ENCODE measurements at places on chromosomes 1 and 21. TPM values are rescaled to one million over a fixed set of nuclear protein-coding genes. Genes with fewer than 3 reads are reported as not detected.
A peak's percentile ranks its signal among the peaks of the same experiment; 100 is the strongest.

Gene HORMAD1
- not detected for total RNA-seq

GRCh38 chr21:45386728-45387371, 18.1 kb upstream of the COL18A1 start:
- no peak overlapping the region for H3K4me3 ChIP-seq
- no peaks in the 10 kb centered on the region for H3K36me3 ChIP-seq
- DNase-seq = peak; percentile 46
- H3K4me1 ChIP-seq = peaks cover 6% of the 10 kb centered on the region
- H3K27me3 ChIP-seq = peaks cover 93% of the 10 kb centered on the region
- no peak overlapping the region for H3K27ac ChIP-seq

Gene LAMC1
- 0.60 TPM for total RNA-seq

- H3K36me3 ChIP-seq = 0 out of 3 replicates have a peak, but pooled peaks cover under 1% of the 10 kb centered on the region
- no peak overlapping the region for H3K4me3 ChIP-seq
- no peak for DNase-seq
These were observed 152.7 kb downstream of the PIK3R3 start for GRCh38 chr1:45979778-45980176.

DNA sequence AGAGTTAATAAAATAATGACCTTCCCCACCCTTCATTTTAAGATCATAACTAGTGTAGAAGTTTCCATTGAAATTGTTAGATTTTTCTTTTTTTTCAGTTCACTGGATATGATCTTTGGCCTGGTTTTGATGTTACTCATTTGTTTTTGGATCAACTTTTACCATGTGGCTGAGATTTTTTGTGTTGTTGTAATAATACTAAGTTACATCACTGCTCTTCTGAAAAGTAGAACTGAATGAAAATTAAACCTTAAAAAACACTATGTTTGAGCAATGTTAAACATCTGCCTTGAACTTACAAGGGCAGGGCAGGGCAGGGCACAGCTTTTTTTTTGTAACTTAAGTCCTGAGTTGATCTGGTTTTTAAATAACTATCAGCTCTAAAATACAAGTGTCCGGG, 204.8 kb upstream of the ADAMTS5 start:
- no peaks in the 10 kb centered on the region for H3K4me1 ChIP-seq
- no peak overlapping the region for H3K27ac ChIP-seq
- H3K27me3 ChIP-seq = no peaks in the 10 kb centered on the region
- DNase-seq = no peak
- no peak overlapping the region for H3K4me3 ChIP-seq

- H3K27me3 ChIP-seq = peaks cover 20% of the 10 kb centered on the region
- H3K36me3 ChIP-seq = no peaks in the 10 kb centered on the region
- no peak overlapping the region for H3K27ac ChIP-seq
- peaks cover 38% of the 10 kb centered on the region for H3K4me1 ChIP-seq
- DNase-seq = no peak
These were observed 19.2 kb upstream of the PEX10 start for GRCh38 chr1:2431518-2431917.

- DNase-seq = no peak
- H3K4me1 ChIP-seq = peaks cover 26% of the 10 kb centered on the region
- no peak overlapping the region for H3K4me3 ChIP-seq
These were observed 2.4 kb downstream of the CA14 start for GRCh38 chr1:150259758-150260669.

- H3K4me1 ChIP-seq = peaks cover 14% of the 10 kb centered on the region
- H3K27me3 ChIP-seq = no peaks in the 10 kb centered on the region
- DNase-seq = peak; percentile 34
- no peak overlapping the region for H3K27ac ChIP-seq
- H3K4me3 ChIP-seq = no peak overlapping the region
- peaks cover 29% of the 10 kb centered on the region for H3K36me3 ChIP-seq
These were observed 191.8 kb upstream of the TMEM51 start for GRCh38 chr1:14961661-14962267.

Gene KCNE2
- total RNA-seq = not detected

DNA sequence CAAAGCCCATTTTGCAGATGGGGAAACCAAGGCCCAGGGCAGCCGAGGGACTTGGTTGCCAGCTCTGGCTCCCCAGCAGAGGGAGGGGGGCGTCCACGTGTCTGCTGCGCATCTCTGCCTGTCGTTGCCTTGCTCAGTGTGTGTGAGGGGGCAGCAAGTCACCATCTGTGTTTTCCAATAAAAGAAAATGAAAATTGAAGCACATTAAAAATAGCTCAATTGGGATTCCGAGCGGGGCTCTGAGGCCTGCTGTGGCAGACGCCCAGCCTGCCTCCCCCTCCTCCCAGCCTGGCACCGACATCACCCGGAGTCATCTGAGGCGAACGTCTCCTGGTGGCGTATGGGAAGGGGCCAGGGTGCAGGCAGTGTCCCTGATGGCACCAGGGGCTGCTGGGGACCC, 51.2 kb downstream of the EPHB2 start:
- H3K27ac ChIP-seq = no peak overlapping the region
- H3K4me3 ChIP-seq = no peak overlapping the region
- H3K27me3 ChIP-seq = peaks cover 74% of the 10 kb centered on the region
- H3K36me3 ChIP-seq = no peaks in the 10 kb centered on the region

DNA sequence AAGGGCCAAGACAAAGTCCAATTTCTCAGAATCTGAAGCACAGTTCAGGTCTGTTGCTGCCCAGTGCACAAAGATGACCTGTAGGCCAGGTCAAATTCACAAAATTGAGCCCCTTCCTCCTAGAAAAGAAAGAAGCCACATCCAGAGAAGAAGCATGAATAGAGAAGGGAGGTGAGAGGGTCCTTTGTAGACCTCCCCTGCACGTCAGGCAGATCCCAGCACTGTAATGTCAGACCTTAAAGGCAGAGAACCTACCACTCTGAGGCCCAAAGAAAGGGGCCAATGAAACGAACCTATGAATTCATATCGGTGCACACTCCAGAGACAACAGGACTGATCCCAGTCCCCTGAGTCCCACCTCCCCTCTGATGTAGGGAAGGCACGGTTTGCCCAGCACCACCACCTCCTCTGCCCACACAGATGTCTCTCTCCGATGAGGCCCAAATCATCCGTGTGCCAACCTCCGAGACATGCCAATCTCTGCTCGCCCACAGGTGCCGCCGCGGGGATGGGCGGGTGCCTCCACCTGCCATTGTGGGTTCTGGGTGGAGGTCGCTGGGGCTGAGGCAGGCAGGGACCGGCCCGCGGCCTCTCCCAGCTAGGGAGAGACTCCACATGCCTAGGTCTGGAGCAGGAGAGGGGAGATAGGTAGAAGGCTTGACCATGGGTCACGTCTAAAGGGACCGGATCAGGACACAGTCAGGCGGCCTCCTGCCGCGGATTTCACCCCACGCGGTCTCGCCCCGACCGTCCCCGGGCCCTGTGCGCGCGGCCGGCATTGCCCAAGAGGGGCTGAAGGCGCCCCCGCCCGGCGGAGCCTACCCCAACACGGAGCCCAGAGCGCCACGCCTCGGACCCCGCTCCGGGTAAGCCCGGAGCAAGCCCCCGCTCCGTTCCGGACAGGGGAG, 42.1 kb downstream of the RRAGC start:
- H3K27me3 ChIP-seq = no peaks in the 10 kb centered on the region
- H3K4me3 ChIP-seq = no peak overlapping the region
- H3K4me1 ChIP-seq = peaks cover 30% of the 10 kb centered on the region
- H3K27ac ChIP-seq = peak overlapping the region; percentile 87

Gene RXFP4
- total RNA-seq = not detected

DNA sequence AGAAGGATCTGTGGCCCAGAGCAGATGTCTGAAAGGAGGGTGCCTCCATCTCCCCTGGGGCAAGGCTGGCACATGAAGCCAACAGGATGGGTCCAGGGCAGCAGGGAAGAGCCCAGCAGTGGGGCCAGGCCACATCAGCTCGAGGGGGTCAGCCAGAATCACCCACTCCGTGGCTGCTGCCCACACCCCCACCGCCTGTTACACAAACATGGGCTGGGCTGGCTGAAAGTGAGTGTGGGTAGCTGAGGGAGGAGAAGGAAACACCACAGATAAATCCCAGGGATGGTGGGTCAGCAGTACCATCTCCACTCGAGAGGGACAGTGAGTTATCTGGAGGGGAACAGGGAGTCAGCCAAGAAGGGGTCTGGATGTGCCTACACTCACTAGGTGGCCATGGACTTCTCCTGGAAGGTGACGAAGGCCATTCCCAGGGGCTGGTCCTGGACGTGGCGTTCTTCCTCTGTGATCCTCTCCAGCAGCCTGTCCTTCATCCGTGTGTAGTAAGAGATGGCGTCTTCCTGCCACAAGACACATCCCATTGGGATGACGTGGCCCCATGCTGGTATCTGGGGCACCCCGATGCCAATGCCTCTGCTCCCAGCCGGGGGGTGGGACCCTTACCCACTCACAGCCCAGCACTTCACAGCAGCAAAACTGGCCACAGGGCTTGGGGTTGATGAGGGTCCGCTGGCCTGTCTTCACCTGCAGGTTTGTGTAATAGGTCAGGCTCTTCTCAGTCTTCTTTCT, 20.2 kb downstream of the TMEM63A start:
- DNase-seq = no peak
- H3K36me3 ChIP-seq = peaks cover 88% of the 10 kb centered on the region
- no peak overlapping the region for H3K27ac ChIP-seq
- H3K4me1 ChIP-seq = no peaks in the 10 kb centered on the region

DNA sequence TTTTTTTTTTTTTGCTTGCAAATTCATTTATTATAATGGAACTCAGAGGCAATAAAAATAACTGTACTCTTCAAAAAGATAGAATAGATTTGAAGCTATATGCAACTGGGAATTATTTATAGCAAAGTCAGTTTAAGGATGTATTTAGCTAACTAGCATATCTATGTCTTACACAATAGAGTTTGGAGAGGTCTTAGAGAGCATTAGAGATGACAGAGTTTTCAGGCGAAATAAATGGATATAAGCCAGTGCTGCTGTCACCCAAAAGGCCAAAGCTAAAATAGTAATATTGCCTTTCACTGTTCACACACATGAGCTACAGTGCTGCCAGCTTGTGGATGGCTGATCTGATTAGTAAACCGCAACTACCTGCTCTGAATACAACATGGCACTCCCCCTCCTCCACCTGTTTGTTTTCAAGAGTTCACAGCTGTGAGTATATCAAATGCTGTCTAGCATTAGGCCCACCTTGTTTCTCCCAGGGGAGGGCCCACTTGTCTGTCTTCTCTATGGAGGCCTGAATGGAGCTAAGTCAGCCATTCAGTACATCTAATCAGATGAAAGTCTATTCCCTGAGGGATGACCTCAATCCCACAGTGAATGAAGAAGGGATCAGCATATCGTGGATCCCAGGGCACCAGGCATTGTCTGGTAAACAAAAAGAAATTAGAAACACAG, 25.2 kb upstream of the SSX2IP start:
- no peak overlapping the region for H3K27ac ChIP-seq
- H3K4me3 ChIP-seq = no peak overlapping the region
- H3K27me3 ChIP-seq = no peaks in the 10 kb centered on the region
- peak; percentile 23 for DNase-seq
- peaks cover 32% of the 10 kb centered on the region for H3K4me1 ChIP-seq

DNA sequence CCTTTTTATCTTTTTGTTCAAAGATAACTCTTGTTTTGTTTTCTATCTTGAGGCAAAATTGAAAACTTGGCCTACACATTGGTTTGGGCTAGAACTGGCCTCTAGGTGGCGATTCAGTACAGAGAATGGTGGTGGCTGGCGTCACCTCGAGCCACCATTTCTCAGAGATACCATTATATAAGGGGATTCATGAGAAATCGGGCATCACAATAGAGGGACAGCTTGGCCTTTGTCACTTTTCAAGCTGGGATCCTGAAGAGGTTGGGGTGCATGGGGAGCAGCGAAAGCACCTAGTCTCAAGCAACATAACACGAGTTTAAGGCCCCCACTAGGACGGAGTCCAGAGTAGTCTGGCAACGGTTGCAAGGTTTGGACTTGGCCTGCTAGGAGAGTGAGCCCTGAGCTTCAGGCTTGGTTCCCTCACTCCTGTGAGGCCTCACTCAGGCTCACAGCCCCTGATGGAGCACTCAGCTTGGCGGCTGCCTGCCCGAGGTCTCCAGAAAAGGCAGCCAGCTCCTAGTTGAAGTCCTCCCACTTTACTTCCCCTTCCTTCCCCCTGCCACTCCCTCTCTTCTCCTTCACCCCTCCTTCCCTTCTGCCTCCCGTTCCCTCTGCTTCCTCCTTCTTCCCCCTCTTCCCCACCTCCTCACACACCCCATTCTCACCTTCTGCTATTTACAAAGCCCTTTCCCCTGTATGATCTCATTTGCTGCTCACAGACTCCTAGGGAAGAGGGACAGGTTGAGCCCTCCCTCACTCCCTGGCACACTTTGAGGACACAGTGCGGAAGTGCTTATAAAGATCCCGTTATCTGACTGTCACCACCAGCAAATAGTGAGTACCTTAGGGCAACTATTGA, 67.8 kb downstream of the LRIG2 start:
- no peak overlapping the region for H3K4me3 ChIP-seq
- H3K27me3 ChIP-seq = no peaks in the 10 kb centered on the region
- H3K4me1 ChIP-seq = peaks cover 37% of the 10 kb centered on the region
- DNase-seq = peak; percentile 88
- H3K27ac ChIP-seq = peak overlapping the region; percentile 73

- DNase-seq = no peak
- no peaks in the 10 kb centered on the region for H3K36me3 ChIP-seq
- no peaks in the 10 kb centered on the region for H3K4me1 ChIP-seq
- no peak overlapping the region for H3K27ac ChIP-seq
- no peaks in the 10 kb centered on the region for H3K27me3 ChIP-seq
- H3K4me3 ChIP-seq = no peak overlapping the region
These were observed 59.0 kb upstream of the ST6GALNAC3 start for GRCh38 chr1:76015478-76016103.

GRCh38 chr1:242005866-242006535, 7.1 kb upstream of the MAP1LC3C start:
- no peak for DNase-seq
- H3K27ac ChIP-seq = no peak overlapping the region
- no peak overlapping the region for H3K4me3 ChIP-seq

DNA sequence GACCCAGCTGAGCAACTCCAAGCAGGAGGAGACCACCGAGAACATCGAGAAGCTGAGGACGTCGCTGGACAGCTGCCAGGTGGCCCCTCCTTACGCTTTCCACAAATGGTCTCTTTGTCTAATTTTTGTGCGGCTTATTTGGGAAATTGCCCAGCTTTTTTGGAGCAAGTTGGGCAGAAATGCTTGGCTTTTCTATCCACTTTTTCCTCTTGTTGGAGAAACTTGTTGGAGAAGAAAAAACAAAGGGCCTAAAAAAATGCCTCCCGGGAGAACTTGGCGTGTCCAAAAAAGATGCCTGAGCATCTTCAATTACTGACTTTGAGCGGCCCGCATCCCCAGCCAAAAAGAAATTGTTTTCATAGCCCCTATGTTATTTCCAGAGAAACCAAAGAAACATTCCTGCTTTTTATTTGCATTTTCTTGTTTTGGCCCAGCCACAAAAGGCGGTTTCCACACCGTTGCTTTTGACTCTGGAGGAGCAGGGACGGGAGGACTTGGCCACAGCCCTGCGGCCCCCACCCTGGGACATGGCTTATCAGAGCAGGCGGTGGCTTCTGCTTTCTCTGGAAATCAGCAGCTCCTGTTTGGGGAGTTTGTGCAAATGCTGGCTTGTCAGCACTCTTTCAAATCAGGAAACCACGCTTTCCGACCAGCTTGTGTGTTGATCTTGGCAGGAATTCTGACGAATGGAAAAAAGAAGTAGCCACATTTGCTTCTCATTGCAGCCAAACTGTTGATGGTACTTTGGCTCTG, 81.2 kb upstream of the EFHD2 start:
- peaks cover 32% of the 10 kb centered on the region for H3K4me1 ChIP-seq
- H3K27me3 ChIP-seq = peaks cover 5% of the 10 kb centered on the region
- no peaks in the 10 kb centered on the region for H3K36me3 ChIP-seq
- peak overlapping the region; percentile 43 for H3K27ac ChIP-seq

Gene SLC25A34
- total RNA-seq = 0.13 TPM

- no peak overlapping the region for H3K4me3 ChIP-seq
- no peak overlapping the region for H3K27ac ChIP-seq
- H3K27me3 ChIP-seq = peaks cover 54% of the 10 kb centered on the region
- DNase-seq = no peak
These were observed 14.2 kb upstream of the AMIGO1 start for GRCh38 chr1:109523706-109524105.
